ENCODE measurements at places on chromosomes 7 and 10.

- no peak for DNase-seq
Observed at GRCh38 chr10:44439239-44439957, 54.5 kb upstream of the CXCL12 start.

DNA sequence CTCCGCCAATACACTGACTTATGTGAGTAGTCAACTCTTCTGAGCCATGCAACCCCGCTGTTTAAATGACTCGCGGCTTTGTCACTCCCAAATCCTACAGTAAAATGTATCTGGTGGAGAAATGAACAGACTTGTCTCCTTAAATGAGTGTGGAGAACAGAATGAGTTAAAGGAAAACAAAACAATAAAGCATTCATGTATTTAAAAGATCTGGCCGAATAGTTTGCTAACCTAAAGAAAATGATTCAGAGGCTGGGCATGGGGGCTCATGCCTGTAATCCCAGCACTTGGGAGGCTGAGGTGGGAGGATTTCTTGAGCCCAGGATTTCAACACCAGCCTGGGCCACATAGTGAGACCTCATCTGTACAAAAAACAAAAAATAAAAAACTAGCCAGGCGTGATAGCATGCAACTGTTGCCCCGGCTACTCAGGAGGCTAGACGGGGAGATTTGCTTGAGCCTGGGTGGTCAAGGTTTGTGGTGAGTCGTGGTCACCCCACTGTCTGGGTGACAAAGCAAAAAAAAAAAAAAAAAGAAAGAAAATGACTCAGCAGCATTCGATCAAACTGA lies 86.5 kb upstream of the PFKP start:
- DNase-seq: peak; percentile 17

- DNase-seq: no peak
Observed at GRCh38 chr7:95893484-95893883, 121.1 kb downstream of the DYNC1I1 start.

GRCh38 chr7:24587853-24588252 lies 14.6 kb downstream of the PALS2 start:
- DNase-seq: no peak

DNA sequence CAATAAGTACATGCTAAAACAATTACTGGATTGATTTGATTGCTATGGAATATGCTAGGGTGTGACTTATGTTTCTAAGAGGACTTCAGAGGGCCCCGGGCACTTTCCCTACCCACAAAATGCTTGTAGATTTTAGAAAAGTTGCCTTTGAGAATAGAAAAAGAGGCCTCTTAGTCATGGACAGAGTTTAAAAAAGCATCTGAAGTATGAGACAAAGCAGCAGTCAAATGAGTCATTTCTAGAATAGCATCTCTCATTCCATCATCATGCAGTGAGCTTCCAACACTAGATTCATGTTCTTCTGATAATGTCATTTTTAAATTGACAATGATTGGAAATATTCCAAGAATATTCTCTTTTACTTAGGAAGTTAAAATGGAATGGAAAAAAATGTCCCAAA lies 675.1 kb upstream of the PCDH15 start:
- DNase-seq: no peak

GRCh38 chr10:103667356-103667755 lies 173.9 kb downstream of the NEURL1 start:
- no peak for DNase-seq

DNA sequence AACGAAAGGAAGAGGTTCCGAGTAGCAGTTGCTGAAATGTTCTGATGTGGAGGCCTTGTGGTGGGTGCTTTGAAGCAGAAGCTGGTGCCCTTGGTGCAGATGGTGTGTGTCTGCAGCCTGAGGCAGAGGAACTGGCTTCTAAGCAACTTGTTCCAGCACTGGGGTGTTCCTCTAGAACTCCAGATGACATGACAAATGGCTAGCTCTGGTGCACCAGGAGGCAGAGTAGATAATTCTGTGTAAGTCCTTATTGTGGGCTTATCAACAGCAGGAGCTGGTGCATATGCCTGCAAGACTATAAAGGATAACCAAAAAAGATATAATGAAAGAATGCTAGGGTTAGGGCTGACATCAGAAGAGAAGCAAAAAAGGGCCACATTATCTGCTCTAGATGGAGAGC lies 76.5 kb downstream of the ARL5B start:
- no peak for DNase-seq

DNA sequence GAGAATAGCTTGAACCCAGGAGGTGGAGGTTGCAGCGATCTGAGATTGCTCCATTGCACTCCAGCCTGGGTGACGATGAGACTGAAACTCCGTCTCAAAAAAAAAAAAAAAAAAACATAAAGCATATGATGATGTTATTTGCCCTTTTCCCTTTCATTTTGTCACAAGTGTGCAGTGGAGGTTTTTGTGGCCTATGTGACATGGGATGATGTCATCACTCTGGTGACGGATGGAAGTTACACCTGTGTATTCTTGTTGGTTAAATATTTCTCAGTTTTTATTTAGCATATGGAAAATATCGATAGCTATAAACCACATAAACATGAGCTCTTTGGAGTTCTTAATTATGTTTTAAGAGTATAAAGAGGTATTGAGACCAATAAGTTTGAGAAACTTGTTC lies 71.8 kb upstream of the EMX2 start:
- DNase-seq: no peak

GRCh38 chr10:6019796-6020195 lies 42.4 kb downstream of the IL2RA start:
- no peak for DNase-seq

DNA sequence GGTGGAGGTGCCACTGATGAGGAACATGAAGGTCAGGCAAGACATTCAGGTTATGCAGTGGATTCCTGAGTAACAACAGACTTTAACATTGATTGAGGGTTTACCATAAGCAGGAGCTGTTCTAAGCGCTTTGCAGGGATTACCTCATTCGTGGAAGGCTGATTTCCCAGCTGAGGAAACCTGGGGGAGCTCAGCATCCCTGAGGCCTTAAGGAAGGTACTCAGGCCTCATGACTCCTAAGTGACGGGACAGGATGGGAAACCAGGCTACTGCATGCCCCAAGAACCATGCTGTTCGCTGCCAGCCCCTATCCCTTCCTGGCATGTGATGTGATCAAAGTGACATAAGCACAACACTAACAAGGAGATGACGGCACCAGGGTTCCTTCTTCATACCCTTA lies 143.6 kb upstream of the NFE2L3 start:
- no peak for DNase-seq

DNA sequence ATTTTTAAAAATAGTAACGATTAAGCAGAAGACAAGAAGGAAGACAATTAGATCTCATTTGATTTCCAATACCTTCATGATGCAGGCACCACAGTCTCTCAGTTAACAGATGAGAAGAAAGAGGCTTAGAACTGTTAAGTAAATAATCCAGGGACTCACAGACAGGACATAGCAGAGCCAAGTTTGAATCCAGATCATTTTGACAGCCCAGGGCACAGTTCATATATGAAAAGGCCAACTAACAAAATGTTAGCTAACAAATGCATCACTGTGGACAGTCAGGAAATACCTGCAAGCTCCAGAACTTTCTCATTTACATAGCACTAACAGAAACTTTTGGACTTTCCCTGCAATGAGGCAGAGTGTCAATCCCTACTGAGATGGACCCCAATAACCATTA lies 4.2 kb upstream of the NPSR1 start:
- DNase-seq: no peak

GRCh38 chr7:47318395-47319182 lies 263.3 kb downstream of the TNS3 start:
- DNase-seq: no peak

All from skeletal muscle cell (primary cell).